Activated B cell treated with CpG ODN at 0.5 μM for 24 hours (primary cell): ENCODE measurements at places on chromosomes 13 and 19. TPM values are rescaled to one million over a fixed set of nuclear protein-coding genes. Genes with fewer than 3 reads are reported as not detected.

DNA sequence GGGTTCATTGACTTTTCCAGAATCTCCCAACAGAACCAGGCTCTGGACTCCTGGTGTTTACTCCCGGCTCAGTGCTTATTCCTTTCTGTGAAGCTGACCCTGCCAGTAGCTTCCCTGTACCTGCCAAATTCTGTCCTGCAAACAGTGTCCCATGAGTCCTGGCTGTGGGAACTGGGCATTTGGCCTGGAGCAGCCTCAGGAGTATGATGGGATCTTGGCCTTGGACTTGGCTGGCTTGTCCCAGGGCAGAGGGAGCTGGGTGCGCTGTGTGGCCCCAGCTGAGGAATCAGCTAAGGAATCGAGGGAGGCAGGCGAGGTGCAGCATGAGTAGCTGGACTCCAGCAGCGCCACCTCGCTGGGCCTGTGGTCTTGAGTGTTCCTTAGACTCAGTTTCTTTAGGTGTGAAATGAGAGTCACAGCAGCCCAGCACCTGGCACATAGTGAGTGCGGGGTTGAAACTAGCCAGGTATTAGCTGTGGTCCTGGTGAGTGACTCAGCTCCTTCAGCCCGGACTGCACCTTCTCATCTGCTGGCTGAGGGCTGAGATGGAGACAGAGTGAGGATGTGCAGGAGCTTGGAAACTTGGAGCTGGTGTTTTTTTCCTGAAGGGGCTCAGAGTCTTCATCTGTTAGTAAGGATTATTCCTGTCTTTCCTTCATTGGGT lies 10.4 kb downstream of the CLASRP start:
- H3K27ac ChIP-seq, result peak overlapping the region; percentile 87
- H3K4me3 ChIP-seq, result no peak overlapping the region
- H3K36me3 ChIP-seq, result peaks cover 53% of the 10 kb centered on the region

GRCh38 chr13:94661406-94661805 lies 50.9 kb downstream of the SOX21 start:
- no peak overlapping the region for H3K27ac ChIP-seq
- peaks cover 19% of the 10 kb centered on the region for H3K27me3 ChIP-seq
- no peaks in the 10 kb centered on the region for H3K4me1 ChIP-seq
- no peak overlapping the region for H3K4me3 ChIP-seq

DNA sequence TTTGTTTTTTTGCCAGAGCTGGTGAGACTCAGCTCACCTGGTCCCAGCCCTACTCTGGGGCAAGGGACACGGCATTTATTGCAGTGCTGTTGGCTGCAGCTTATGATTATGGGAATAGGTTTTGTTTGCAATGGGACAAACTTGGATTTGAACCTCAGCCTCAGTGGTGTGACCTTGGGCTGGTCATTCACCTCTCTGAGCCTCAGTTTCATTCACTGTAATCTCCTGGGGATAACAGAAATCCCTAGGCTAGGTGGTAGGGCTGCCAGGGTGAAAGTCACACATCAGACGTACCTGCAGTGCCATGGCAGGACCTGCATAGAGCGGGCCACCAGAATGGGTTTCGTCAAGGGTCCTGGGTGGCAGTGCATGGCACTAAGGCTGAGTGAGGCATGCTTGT lies 73.7 kb upstream of the MEDAG start:
- H3K4me1 ChIP-seq, result no peaks in the 10 kb centered on the region
- no peaks in the 10 kb centered on the region for H3K36me3 ChIP-seq
- no peak overlapping the region for H3K27ac ChIP-seq
- H3K4me3 ChIP-seq, result no peak overlapping the region
- DNase-seq, result no peak

The POLD1 gene
- total RNA-seq, result 58.8 and 65.5 TPM in 2 replicates

- H3K4me3 ChIP-seq, result no peak overlapping the region
- DNase-seq, result no peak
- no peaks in the 10 kb centered on the region for H3K4me1 ChIP-seq
These were observed 8.8 kb upstream of the GPC6 start for GRCh38 chr13:93217721-93218261.

DNA sequence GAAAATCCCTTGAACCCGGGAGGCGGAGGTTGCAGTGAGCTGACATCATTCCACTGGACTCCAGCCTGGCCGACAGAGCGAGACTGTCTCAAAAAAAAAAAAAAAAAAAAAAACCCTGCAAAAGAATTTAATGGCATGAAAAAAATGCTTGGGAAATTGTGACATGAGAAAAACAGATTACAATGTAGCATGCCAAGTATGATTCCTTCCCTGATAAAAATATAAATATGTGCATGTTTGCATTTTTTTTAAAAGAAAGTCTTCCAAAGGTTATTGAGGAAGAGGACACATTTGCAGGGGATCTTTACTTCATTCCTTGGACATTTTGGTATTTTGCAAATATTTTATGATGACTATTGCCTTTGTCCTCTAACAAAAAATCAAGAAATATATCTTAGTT lies 14.5 kb upstream of the ZBTB32 start:
- DNase-seq, result no peak
- no peaks in the 10 kb centered on the region for H3K36me3 ChIP-seq
- H3K27ac ChIP-seq, result no peak overlapping the region

DNA sequence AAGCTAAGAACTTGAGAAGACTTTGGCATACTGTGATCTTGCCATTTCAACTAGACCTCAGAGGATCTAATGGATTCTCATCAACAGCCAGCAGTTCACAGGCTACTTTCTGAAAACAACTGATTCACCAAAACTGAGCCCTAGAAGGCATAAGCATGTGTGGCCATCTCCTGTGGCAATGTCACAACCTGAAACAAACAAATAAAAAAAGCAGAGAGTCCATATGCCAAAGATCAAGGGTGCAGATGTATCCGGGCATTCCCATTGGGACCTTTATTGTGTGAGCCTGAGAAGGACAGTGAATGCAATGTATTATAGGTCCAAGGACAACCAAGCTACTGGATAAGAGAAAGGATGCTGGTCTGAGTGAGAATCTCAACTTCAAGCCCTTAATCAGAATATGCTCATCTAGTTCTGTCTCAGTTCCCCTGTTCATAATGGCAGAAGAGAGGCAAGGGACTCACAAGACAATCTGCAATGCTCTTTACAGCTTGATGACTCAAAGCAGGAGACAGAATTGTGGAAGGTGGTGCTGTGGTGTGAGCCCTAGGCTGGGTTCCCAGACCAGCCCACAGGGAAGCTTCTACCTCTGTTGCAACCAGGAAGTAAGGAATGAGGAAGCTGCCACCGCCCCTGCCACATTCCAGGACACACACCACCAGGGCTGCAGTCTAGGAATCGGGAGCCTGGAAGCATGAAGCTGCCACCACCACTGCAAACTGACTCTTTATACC lies 133.7 kb downstream of the RAP2A start:
- H3K36me3 ChIP-seq, result no peaks in the 10 kb centered on the region
- DNase-seq, result no peak
- no peak overlapping the region for H3K27ac ChIP-seq
- peaks cover 4% of the 10 kb centered on the region for H3K27me3 ChIP-seq

DNA sequence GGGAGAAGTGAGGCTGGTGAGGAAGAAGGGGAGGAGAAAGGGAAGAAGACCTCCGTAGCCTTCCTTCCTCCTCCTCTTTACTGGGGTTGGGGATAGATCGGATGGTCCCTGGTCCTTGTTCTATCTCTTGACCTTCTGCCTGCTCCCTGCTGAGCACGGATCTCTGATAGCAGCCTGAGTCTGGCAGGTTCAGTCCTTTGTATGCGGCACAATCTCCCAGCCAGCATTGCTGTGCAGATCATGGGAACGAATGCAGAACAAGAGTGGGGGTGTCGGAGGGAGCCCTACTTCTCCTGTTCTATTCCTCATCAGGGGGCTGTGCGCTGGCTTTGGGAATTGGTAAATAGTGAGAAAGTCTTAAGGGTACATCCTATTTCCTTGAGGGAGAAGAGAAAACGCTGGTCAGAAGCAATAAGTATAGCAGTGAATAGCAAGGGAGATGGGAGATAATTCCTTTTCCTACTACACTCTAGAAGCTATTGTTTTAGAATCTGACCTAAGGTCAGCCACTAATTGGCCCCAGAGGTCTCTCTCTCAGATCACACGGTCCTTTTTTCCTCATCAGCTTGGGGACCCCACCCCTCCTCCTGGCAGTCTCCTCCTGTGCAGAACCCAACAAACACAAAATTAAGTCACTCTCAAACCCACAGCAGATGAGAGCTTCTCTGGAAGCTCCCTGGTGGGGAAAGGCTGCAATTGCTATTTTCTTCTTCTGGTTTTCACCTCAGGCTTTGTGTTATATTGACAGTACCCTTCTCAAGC lies 41.0 kb downstream of the KL start:
- no peaks in the 10 kb centered on the region for H3K36me3 ChIP-seq
- H3K27me3 ChIP-seq, result peaks cover 2% of the 10 kb centered on the region
- no peak overlapping the region for H3K27ac ChIP-seq
